ENCODE measurements at places on chromosomes 1 and 21.

GRCh38 chr1:13498553-13498952 lies 15.2 kb downstream of the LRRC38 start:
- no peak for DNase-seq

GRCh38 chr1:165842023-165842670 lies 14.7 kb downstream of the UCK2 start:
- DNase-seq = no peak

GRCh38 chr1:32350785-32351398 lies 11.4 kb downstream of the FAM229A start:
- peak; percentile 67 for DNase-seq

- DNase-seq = no peak
Observed at GRCh38 chr21:37671381-37671780, 244.9 kb downstream of the KCNJ6 start.

- DNase-seq = no peak
Observed at GRCh38 chr1:36118447-36119204, 6.4 kb downstream of the COL8A2 start.

GRCh38 chr1:233299450-233299849 lies 3.9 kb upstream of the PCNX2 start:
- DNase-seq = no peak

DNA sequence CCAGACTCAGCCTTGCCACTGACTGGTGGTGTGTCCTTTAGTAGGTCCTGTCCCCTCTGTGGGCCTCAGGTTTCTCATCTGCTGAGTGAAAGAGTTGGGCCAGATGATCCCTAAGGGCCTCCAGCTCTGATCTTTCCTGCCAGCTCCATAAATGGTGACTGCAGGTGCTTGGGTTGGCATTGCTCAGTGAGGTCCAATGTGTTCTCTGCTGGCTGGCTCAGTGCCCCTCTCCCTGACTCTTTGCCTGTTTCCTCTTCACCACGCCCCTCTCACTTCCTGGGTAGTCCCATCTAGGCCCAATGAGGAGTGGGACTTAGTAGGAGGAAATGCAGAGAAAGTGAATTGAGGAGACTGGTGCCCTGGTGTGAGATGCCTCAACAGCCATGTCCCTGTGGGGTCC lies 36.6 kb downstream of the UBE2T start:
- DNase-seq = no peak

- no peak for DNase-seq
Observed at GRCh38 chr1:229943988-229944743, 122.9 kb upstream of the GALNT2 start.

- no peak for DNase-seq
Observed at GRCh38 chr1:27658951-27659496, 13.0 kb downstream of the IFI6 start.

- no peak for DNase-seq
Observed at GRCh38 chr1:200152336-200152735, 124.8 kb downstream of the NR5A2 start.
